ENCODE measurements at places on chromosomes 3 and 15.

DNA sequence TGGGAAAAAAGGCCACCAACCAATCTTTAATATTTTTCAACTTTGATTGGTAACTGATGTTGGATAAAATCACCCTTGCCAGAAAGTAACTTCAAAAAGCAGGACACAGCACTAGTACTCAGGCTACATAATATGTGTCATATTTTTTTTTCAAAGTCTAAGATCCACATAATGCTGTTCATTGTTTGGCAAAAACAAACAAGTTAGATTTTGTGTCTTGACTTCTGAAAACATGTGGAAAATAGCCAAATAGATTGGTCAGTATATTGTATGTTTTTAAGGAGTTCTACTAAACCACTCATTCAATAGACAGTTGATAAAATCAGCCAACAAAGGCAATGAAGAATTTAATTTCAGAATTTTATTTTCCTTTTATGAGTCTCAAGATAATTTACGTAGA is 111.7 kb upstream of the CCDC54 start:
- DNase-seq: peak; percentile 58

DNA sequence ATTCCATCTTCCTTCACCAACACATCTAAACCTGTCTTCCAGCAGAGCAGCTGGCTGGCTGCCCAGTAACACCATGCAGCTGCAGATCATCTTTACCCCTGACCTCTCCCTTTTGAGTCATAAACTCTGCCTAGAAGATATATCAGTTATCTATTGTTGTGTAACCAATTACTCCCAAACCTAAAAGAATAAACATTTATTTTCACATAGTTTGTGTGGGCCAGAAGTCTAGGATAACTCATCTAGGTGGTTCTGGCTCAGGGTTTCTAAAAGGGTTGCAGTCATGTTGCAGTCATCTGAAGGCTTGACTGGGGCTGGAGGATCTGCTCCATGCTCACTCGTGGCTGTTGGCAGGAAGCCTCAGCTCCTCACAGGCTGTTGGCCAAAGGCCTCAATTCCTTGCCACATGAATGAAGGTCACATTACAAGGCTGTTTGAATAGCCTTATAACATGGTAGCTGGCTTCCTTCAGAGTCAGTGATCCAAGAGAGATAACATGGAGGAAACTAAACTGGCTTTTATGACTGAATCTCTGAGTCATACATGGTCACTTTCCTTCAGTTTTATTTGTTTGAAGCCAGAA is 92.8 kb downstream of the GOLIM4 start:
- DNase-seq: no peak

DNA sequence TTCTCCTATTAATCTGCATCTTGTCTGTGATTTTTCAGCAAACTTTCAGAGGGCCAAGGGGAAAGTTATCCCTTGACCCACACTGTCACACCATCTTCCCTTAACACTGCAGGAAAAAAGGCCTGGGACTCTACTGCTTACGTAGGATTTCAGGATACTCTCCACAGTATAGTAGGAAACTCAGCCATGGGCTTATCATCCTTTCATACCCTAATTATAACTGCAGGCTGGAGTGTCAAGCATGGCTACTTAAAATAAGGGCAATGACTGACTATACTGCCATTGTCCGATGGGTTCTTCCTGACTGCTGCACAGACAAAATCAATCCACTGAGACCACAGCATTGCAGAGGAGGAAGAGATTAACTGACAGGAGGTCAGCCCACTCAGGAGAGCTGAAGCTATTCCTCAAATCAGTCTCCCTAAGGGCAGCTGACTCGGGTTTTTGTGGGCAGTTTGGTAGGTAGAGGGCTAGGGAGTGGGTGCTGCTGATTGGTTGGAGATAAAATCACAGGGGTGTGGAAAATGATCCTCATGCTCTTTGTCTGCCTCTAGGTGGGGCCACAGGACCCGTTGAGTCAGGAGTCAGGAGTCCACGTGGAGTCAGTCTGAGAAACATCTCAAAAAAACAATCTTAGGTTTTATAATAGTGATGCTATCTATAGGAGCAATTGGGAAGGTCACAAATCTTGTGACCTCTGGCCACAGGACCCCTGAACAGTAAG is 118.2 kb upstream of the STRIT1 start:
- no peak for DNase-seq

DNA sequence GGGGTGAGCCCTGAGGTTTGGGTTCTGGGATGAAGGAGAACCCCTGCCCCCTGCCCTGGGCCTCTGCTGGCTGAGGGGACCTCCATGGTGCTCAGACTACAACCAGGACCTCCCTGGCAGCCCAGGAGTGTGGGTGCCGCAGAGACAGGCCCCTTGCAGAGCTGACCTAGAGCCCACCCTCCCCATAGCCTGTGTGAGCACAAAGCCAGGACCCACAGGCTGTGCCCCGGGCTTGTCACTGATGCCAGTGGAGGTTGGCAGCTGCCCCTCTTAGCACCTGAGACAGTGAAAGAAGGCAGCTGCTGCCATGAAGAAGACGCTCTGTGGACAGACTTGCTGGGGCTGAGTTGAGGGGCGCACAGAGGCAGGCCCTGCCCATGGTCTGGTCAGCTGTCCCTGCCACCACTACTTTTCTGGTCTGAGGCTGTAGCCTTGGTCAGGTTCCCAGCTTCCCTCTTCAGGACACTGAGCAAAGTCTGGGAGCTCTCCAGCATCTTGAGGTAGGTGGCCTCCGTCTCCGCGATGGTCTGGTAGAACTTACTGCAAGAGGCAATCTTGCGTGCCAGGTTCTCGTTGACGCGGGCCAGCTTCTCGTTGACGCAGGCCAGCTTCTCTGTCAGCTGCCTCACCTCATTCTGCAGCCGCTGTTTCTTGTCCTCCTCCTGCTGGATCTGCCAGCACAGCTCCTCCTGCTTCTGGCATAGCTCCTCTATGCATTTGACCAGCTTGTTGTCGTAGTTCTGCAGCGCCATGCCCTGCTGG is 23.0 kb downstream of the USP4 start:
- DNase-seq: peak; percentile 40

DNA sequence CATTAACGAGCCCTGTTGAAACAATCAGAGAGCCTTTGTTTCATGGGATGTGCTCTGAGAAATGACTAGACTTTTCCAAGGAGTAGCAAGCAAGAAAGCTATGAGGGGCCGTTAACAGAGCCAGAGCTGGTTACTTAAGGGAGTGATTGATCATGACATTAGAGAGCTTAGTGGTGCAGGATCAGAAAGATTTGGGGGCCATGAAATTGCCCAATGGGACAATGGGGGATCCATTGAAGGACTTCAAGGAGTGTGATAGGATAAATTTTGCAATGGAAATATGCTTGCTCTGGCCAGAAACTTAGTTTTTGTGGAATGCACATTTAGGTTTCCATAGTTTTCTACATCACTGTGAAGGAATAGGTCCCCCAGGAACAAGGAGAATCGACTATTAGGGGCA is 45.6 kb downstream of the LRRC3B start:
- no peak for DNase-seq

DNA sequence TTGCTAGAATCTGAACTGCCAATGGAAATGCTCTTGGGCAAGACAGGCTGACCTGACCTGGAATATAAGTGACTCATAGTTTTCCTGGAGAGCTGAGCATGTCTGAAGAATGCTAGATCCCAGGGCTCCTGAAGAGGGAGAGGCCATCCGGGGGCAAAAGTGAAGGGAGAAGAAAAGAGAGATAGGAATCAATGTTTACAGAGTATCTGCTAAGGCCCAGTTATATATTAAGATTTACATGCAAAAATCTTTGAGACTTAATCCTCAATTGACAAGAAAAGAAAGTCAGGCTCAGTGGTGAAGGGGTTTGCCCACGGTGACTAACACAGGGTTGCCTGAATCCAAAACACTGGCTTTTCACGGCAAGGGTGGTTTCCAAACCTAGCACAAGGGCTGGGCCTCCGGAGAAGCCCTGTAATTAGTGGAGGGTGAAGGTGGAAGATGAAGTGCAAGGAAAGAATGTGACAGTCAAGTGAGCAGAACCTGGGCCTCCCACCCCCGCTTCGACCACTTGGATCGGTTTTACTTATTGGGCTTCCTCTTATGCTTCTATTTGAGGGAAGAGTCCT is 91.7 kb upstream of the FGF12 start:
- no peak for DNase-seq

GRCh38 chr3:11583638-11584046 is 60.1 kb downstream of the VGLL4 start:
- DNase-seq: no peak

All from pons (tissue), 1 donor.